NCI-H1436 treated with DMSO at 0.1 percent for 48 hours (cell line): ENCODE measurements at places on chromosomes 4 and X.

DNA sequence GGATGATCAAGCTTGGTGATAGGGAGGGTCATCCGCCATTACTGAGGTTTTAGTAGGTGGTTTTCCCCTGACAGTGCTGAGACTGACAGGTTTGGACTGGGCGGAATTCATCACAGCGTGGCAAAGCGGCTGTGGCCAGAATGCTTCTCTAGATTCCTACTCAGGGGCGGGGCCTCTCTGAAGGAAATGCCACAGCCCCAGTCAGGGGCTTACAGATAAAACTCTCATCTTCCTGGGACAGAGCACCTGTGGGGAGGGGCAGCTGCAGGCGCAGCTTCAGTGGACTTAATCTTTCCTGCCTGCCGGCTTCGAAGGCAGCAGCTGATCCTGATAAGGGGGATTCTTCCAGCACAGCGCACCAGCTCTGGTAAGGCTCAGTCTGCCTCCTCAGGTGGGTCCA lies 316.7 kb downstream of the RPA4 start:
- DNase-seq: no peak

DNA sequence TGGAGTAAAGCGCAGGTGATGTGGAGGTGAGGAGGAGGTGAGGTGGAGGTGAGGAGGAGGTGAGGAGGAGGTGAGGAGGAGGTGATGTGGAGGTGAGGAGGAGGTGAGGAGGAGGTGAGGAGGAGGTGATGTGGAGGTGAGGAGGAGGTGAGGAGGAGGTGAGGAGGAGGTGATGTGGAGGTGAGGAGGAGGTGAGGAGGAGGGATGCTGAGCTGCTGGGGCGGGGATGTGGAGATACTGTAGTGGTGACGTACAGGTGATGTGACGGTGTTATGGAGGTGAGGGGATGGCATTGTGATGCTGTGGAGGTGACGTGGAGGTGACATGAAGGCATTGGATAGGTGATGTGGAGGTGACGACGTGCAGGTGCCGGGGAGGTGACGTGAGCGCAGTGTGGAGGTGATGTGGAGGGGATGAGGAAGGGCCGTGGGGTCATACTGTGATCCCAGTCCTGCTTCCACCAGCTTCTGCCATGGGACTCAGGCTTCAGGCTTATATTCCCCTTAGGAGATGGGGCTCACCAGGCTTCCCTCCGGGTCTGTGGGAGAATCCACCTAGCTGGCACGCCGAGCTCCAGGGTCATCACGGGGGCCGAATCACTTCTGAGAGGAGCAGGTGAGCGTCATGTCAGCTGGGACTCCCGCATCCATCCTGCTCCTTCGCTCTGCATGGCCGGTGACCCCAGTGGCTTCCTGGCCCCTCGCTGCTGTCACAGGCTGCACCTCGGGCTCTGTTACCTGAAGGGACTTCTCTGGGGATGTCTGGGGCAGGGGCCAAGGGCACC lies 47.9 kb upstream of the GRPEL1 start:
- no peak for DNase-seq

GRCh38 chr4:145019346-145019745 lies 78.7 kb downstream of the ANAPC10 start:
- DNase-seq: no peak

DNA sequence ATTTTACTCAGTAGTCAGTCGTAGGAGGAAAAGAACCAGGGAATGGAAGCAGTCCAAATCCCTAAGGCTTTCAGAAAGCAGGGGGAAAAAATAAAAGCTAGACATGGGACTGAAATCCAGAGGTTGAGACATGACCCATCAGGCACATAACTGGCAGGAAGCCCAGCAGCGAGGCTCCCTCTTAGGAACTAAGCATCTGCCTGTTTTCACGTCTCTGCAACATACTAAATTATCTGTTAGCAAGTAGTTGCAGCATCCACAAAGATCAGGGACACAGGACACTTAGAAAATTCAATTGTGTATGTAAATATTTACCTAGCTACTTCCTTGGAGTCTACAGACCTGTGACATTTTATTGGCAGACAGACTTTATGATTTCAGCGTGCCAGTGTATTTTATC lies 118.0 kb upstream of the EDNRA start:
- no peak for DNase-seq

GRCh38 chr4:147736458-147736857 lies 4.6 kb downstream of the ARHGAP10 start:
- no peak for DNase-seq

- no peak for DNase-seq
These were observed 78.3 kb upstream of the STIM2 start for GRCh38 chr4:26782168-26782829.

DNA sequence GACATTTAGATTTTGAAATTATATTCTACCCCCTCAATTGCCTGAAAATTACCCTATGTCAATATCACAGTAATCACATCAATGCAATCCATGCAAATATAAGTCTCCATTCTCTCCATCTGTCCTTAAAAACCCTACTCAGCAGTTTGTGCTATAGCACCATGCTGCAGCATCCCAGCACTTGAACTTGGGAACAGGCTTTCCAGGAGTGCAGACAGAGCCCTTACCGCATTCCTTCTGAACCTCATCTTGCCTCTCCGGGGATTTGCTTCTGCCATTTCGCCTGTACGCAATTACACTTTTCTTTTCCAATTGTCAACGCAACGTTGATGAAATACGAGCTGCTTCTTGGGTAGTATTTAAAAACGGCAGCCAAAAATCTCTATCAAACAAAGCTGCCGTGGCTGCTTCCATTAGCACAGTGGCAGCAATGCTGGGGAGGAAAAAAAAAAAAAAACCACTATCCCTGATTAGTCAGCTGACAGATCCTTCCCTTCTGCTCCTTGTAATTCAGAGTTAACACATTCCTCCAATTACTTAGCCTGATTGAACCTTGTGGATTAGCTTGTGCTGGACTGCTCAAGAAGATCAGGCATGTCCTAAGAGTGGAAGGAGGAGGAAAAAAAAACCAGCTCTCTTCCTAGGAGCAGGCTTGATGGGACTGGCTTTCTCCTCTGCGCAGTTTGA lies 65.6 kb downstream of the MCF2 start:
- no peak for DNase-seq

DNA sequence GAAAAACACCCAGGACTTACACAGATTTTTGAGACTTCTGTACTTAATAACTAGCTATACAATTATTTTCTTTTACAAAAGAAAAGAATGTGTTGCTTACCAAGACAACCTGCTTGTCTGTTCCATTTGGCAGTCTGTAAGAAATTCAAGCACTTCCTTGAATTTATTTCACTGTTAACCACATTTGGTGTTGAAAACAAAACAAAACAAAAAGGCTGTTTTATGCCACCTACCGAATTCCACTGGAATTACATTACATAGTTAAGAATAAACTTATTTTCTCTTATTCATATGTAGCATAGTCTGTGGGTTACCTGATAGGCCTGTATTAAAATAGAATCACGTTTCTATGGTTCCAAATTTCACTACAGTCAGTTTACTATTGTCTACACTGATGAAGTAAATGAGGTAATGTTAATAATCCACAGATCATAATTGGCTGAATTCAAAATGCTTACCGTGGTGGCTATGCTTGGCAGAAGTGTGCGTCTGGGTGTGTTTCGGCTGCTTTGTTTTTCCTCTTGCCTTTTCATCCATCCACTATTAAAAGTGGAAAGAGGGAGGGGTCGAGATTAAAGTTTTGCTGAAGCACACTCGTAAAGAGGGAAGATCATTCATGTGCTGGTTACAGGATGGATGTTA lies at the start of gene TLR1:
Gene TLR1, minus strand, starts transcription at position 138 of the 642 bp plus-strand sequence. CDS start 5,960 bp downstream, outside the sequence.
- no peak for DNase-seq

- no peak for DNase-seq
These were observed 973.3 kb upstream of the FTHL17 start for GRCh38 chrX:32045149-32045548.

GRCh38 chr4:189771696-189772361 lies 168.8 kb upstream of the FRG1 start:
- no peak for DNase-seq

- no peak for DNase-seq
These were observed 1.7 kb upstream of the NDP start for GRCh38 chrX:43974741-43975465.

- DNase-seq: no peak
These were observed 58.1 kb downstream of the ADGRG2 start for GRCh38 chrX:19064175-19064574.

DNA sequence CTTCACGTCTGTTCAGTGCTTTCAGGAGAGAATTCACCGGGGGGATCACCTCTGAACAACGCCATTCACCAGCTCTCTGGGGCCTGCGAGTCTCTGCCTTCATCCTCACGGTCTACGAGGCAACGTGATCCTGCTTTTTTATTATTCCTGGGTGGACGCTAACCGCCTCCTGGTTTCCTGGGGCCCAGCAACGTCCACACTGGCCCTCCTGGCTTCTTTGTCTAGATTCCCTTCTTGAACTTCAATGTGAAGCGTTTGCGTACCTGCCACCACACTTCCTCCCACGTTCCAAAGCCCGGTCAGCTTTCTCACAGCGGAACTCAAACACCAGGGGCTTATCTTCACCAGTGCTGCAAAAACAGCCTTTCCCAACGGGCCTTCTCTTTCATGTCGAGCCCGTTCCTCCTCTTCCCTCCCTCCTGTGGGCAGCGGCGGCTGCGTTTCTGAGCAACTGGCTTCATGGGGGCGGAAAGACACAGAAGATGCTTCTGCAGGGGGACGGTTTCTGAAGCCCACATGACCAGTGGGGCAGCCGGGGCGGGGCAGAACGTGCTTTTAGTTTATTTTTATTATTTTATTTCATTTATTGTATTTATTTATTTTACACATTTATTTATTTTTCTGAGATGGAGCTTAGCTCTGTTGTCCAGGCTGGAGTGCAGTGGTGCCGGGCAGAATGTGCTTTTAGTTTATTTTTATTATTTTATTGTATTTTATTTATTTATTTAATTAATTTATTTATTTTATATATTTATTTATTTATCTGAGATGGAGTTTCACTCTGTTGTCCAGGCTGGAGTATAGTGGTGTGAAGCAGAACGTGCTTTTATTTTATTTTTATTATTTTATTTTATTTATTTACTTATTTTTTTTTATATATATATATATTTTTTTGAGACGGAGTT lies 64.6 kb downstream of the CRLF2 start:
- no peak for DNase-seq
